ENCODE measurements at places on chromosomes 1 and 21.

DNA sequence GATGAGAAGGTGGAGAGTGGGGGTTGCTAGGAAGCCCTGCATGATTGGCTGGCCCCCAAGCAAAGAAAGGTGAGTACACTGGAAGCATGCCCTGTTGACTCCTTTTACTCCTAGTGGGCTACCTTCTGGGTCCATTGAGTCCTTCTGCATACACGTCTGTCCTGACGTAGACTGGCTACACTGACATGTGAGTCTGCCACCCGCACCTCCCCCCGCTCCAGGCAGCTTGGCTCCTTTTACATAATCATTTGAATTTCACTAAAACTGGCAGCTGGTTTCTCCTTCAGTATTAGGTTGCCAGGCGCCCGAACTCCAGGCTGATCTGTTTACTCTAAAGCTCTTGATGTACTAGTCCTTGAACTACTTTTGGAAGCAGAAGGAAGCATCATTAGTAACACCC, 8.7 kb downstream of the MRPS21 start:
- DNase-seq = no peak

GRCh38 chr1:50739125-50739524, 220.9 kb downstream of the FAF1 start:
- no peak for DNase-seq

DNA sequence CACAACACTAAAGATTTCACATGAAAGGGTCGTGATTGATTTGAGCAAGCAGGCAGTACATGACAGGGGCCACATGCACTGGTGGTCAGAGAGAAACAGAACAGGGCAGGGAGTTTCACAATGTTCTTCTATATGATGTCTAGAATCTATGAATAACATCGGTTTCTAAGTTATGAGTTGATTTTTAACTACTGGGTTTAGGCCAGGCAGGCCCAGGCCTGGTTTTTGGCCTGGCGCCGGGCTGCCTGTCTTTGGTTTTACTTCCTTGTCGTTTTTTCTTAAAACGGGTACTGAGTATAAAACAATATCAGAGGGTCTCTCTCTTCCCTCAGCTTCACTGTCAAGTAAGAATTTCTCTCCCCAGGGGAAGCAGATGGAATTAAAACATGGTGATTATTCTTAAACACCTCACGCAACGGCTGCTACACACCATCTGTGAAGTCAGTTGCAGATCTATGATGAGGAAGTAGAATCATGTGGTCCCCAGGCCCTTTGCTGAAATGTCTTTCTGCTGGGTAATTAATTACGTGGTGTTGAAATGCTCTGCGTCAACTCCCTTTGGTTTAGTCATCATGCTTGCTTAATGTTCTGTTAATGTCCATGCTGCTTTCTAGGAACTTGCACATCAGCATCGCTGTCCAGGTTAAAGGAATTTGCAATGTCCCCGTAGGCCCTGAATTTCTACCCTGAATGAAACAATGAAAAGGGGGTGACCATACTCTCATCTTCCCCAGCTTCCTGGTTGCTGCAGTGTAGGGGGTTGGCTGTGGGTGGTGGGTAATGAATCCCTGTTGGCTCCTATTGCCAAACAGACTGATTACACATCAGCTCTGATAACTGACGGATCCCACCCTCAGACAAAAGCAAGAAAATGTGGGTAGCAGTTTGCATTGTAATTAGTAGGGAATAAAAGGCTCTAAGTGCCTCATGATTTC, 70.3 kb downstream of the SERINC2 start:
- DNase-seq = no peak

DNA sequence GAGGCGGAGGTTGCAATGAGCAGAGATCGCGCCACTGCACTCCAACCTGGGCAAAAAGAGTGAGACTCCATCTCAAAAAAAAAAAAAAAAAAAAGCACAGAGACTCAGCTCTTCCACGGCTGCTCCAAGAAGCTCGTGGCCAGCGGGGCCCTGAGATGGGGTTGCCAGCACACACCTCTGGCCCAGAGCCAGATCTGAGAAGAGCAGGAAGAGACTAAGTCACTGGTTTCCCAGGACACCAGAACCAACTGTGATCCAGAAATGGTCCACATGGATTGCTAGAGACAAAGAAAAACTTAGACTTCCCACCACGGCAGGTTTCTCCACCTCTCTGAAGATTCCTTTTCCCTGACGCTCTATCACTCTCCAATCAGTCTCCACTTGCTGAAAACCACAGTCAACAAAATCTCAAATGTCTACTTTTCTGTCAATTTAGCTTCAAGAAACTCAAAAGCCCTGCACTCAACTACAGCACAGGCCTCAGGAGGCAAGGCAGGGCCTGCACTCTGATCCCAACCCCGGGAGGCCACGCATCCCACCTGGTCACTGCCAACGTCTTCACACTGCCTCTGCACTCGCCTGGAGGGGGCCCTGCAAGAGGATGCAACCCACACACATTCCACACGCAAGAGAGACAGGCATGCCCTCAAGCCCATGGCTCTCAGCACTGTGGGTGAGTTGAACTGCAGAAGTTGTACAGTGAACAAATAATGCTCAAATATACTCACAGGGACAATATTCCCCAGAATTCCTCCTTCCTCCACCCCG, 79.0 kb downstream of the NPHP4 start:
- no peak for DNase-seq

GRCh38 chr1:92691925-92692324, 93.0 kb downstream of the EVI5 start:
- no peak for DNase-seq

DNA sequence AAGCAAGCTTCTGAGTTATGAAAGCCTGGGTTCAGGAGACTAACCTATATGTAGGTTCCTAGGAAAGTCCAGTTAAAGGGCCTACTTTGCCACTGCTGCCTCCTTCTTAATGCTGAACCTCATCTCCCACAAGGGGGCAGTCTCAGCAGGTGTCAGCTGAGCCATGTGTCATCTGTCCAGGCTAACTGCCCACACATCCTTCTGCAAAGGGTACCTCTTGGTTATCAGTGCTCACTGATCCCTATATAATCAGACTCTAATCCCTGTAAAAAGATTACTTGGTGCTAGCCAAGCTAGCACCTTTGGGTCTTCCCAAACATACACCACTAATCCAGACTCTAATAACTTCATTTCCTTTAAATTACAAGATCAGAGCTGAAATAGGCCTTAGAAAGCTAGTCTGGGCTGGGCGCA, 9.0 kb downstream of the PRDX1 start:
- DNase-seq = no peak

DNA sequence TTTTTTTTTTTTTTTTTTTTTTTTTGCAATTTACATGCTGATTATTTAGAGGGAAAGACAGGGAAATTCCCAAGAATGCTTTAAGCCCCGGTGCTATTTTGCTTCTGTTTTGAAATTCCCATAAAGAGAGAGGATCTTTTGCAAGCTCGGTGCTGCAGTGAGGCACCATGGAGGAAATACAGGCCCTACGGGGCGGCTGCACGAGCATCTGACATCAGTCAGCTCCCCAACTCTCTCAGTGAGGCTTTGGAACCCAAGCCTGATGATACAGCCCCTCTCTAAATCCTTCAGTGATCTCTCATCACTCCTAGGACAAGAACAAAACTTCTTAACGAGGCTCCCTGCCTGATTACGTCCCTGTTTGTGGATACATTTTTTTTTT, 791 bp upstream of the CHI3L1 start:
- DNase-seq = no peak

GRCh38 chr1:30185809-30186208, 537.6 kb downstream of the MATN1 start:
- DNase-seq = no peak

GRCh38 chr1:11961230-11961629, 19.0 kb upstream of the MFN2 start:
- DNase-seq = no peak

DNA sequence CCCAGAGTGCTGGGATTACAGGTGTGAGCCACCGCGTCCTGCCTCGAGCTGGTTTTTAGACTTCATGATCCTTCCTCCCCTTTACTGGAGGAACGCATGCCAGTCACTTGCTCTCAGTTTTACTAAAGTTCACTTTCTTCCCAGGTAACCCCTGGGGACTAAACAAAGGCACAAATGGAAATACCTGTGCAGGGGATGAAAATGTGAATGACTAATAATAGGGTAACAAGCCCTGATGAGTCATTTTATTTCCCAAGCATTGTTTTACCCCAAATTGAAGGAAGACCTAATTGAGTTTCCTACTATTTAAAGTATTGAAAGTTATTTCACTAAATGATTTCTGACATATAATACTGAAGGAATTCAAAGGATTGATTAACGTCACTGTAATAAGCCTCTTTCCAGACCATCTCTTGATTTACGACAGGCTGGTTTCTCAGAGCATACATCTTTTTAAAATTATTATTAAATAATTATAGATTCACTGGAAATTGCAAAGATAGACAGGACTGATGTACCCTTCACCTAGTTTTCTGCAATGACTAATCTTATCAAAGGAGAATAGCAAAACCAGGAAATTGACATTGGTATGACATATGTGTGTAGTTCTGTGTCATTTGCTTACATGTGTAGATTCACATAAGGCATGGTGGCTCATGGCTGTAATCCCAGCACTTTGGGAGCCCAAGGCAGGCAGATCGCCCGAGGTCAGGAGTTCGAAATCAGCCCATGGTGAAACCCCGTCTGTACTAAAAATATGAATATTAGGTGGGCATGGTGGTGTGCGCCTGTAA, 53.2 kb upstream of the SOD1 start:
- no peak for DNase-seq

DNA sequence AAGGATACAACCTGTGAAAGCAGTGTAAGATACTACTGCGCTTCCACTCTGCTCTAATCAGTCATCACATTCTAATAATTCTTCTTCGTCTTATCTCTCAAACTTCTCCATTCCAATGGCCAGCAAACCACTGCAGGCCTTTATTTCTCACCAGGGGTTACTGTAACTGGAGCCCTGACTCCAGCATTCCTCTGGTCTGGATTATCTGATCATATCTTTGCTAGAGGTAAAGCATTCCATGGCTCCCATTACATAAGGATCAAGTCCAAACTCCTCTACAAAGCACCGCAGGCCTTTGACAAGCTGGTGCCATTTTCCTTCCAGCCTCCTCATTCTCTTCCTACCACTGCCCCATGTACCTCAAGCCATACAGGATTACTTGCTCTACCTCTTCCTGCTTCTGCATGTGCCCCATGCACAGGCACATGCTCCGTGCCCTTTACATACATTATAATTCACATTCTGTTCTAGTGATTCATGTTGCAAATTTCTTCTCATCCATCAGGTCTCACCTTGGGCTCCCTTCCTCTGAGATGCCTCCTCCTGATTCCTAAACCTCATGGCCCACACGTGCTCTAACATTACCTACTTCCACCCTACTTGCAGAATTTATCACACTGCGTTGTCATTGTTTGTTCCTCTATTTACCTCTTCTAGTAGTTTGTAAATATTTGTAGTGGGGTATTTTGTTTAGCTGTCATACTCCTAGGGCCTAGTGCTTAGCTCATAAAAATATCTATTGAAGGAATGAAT, 9.3 kb upstream of the SERBP1 start:
- DNase-seq = no peak

DNA sequence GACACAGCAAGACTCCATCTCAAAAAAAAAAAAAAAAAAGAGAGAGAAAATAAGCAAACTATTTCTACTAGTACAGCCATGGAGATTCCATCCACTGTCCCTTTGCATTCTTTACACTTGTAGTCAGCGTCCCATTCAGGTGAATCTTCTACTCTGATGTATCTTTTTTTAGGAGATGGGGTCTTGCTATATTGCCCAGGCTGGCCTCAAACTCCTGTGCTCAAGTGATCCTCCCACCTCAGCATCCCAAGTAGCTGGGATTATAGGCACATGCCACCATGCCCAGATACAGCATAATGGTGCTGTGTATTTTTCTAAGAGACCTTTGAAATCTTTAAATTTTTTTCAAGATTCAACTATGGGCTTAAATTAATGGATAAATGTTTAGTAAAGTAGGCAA, 8.1 kb upstream of the CENPL start:
- no peak for DNase-seq

DNA sequence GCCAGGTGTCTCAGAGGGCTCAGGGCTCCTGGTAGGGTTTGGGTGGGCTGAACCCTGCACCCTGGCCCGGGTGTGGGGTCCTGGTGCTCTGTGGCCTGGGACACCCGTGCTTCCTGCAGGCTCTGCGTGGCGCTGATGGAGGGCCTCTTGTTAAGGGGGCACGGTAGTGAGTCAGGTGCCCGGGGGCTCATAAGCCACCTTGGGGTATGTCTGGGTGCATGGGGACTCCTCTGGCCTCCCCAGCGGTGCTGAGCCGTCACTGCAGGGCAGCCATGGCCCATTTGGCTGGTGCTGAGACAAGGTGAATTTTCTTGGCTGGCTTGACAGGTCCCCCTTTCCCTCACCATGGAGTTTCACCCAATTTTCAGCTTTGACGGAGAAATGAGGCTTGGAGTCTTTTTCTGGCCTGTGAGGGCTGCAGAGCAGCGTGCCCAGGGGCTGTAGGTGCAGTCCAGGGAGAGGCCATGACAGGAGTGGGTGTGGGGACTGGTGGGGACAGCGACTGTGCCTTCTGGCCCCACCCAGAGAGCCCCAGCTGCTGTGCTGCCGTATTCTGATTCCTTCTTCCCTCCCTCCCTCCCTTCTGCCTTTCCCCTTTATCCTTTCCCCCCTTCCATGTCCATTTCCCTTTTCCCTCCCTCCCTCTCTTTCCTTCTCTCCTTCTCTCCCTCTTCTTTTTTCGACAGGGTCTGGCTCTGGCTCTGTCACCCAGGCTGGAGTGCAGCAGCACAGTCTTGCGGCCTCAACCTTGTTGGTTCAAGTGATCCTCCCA, 40.4 kb downstream of the SKI start:
- DNase-seq = no peak

DNA sequence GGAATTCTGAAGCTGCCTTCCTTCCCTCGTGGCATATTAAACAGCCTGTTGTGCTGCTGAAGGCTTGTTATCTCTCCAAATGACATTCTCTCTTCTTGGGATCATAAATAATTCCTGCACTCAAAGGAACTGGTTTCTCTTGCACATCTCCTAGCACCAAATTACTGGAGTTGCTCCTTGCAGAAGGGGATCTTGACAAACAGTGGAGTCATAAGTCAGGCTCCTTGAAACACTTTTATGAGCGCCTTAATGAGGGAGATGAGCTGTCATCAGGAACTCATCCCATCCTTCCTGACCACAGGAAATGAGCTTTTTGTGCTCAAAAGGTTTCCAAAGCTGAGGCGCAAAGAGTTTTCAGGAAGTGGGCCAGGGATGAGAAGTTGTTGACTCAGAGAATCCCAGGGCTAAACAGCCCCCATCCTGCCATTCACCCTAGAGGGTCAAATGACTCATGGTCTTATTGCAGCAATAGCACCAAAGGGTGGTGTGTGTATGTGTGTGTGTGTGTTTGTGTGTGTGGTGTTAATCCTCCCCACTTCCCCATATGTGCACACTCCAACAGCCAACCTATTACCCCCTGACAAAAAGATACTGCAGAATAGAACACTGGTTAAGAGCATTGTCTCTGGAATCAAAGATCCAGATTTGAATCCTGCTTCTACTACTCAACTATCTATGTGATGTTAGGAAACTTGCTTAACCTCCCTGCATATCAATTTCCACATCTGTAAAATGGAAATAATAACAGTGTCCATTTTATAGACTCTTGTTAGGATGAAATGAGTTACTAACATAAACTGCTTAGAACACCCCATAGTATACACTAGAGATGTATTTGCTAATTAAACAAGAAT, 2.8 kb upstream of the PHC2 start:
- no peak for DNase-seq

Data from activated CD4-positive, CD25-positive, alpha-beta regulatory T cell (primary cell).